ENCODE measurements at places on chromosomes 3 and 15. TPM values are rescaled to one million over a fixed set of nuclear protein-coding genes. Genes with fewer than 3 reads are reported as not detected.

DNA sequence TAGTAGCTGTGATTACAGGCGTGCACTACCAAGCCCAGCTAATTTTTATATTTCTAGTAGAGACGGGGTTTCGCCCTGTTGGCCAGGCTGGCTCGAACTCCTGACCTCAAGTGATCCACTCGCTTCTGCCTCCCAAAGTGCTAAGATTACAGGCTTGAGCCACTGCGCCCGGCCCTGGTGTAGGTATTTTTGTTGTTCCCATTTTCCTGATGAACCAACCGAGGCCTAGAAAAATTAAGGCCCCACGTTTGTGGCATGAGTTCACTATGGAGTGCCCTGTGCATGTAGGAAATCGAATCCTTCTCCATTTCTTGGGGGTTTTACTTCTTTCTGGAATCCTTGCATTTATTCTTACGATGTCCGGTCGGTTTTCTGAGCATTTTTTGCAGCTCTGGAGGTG, 14.3 kb upstream of the TATDN2 start:
- no peaks in the 10 kb centered on the region for H3K4me1 ChIP-seq
- H3K27me3 ChIP-seq = no peaks in the 10 kb centered on the region
- H3K4me3 ChIP-seq = no peak overlapping the region
- H3K27ac ChIP-seq = no peak overlapping the region

DNA sequence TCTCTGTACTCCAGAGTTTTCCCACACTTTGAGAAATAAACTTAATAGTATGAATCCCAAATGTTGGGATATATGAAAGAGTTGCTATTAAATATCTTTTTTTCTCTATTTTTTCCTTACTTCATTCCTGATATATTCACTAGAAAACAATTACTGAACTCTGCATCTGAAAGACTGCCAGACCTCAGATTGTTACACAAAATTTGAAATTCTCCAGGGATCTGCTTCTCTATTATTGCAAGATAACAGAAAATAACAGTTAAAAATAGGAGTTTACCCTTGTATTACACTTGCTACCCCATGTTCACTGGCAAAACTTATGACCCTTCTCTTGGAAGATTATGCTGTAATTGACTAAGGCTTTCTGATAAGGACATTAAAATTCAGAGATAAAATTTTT, 11.7 kb upstream of the P3H2 start:
- no peak overlapping the region for H3K27ac ChIP-seq
- H3K4me3 ChIP-seq = no peak overlapping the region

DNA sequence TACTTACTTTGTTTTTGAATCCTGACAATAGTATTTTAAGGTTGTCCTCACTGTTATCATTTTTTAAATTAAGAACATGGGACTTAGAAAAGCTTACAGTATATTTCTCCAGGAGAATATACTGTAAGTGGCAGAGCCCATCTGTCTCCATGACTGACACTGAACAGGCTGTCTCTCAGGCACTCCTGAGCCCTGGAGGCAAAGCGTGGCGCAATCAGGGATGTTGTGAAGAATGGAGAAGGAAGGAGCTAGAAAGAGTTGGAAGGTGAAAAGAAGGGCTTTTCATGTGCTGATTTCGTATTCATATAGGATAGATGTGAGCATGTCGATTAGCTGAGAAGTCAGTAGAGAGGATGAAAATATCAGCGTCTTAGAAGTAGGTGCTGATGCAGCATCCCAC, 41.5 kb downstream of the FGF12 start:
- H3K27me3 ChIP-seq = no peaks in the 10 kb centered on the region
- peak overlapping the region; percentile 33 for H3K27ac ChIP-seq
- no peaks in the 10 kb centered on the region for H3K4me1 ChIP-seq
- no peaks in the 10 kb centered on the region for H3K36me3 ChIP-seq
- no peak for DNase-seq

- H3K4me3 ChIP-seq = no peak overlapping the region
- DNase-seq = no peak
- peaks cover 5% of the 10 kb centered on the region for H3K4me1 ChIP-seq
- no peaks in the 10 kb centered on the region for H3K36me3 ChIP-seq
- H3K27me3 ChIP-seq = peaks cover 23% of the 10 kb centered on the region
Measured at GRCh38 chr3:46564190-46565021, 1.7 kb downstream of the LRRC2 start.

- H3K27ac ChIP-seq = no peak overlapping the region
- H3K27me3 ChIP-seq = no peaks in the 10 kb centered on the region
- no peak for DNase-seq
- no peaks in the 10 kb centered on the region for H3K4me1 ChIP-seq
- H3K4me3 ChIP-seq = no peak overlapping the region
- no peaks in the 10 kb centered on the region for H3K36me3 ChIP-seq
Measured at GRCh38 chr15:51298620-51299019, 39.8 kb downstream of the CYP19A1 start.

GRCh38 chr3:159187232-159187631, 385.4 kb downstream of the MFSD1 start:
- H3K27me3 ChIP-seq = no peaks in the 10 kb centered on the region
- no peaks in the 10 kb centered on the region for H3K36me3 ChIP-seq
- H3K4me1 ChIP-seq = no peaks in the 10 kb centered on the region
- no peak overlapping the region for H3K4me3 ChIP-seq
- H3K27ac ChIP-seq = no peak overlapping the region

- no peaks in the 10 kb centered on the region for H3K36me3 ChIP-seq
- no peaks in the 10 kb centered on the region for H3K27me3 ChIP-seq
- DNase-seq = peak; percentile 55
Measured at GRCh38 chr3:43411429-43411828, 125.1 kb downstream of the SNRK start.

DNA sequence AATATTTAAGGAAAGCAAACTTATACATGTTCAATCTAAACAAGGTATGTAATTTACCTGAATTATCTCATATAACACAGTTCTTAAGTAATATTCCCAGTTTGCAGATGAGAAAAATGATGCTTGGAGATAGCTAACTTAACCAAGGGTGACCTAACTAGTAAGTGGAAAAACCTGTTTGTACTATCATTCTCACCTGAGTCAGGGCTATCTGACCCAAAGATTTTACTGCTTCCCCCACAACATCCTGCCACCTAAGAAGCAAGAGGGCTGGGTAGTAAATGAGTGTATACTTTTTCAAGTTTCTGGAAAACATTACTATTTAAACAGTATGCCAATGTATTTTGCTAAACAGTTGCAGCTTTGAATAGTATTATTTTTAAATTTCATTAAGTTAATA, 10.6 kb downstream of the TP63 start:
- no peak for DNase-seq
- H3K4me1 ChIP-seq = no peaks in the 10 kb centered on the region
- no peaks in the 10 kb centered on the region for H3K27me3 ChIP-seq
- no peaks in the 10 kb centered on the region for H3K36me3 ChIP-seq
- H3K4me3 ChIP-seq = no peak overlapping the region

The KNL1 gene
- total RNA-seq = 5.4 TPM

The IL17RC gene
- 35.4 TPM for total RNA-seq

The NCBP2 gene
- total RNA-seq = 47.9 TPM

The PLSCR1 gene
- 91.9 TPM for total RNA-seq

The NANOGP8 gene
- 0.92 TPM for total RNA-seq
